NCI-H1694 (cell line): ENCODE measurements at places on chromosomes 3 and 15.

DNA sequence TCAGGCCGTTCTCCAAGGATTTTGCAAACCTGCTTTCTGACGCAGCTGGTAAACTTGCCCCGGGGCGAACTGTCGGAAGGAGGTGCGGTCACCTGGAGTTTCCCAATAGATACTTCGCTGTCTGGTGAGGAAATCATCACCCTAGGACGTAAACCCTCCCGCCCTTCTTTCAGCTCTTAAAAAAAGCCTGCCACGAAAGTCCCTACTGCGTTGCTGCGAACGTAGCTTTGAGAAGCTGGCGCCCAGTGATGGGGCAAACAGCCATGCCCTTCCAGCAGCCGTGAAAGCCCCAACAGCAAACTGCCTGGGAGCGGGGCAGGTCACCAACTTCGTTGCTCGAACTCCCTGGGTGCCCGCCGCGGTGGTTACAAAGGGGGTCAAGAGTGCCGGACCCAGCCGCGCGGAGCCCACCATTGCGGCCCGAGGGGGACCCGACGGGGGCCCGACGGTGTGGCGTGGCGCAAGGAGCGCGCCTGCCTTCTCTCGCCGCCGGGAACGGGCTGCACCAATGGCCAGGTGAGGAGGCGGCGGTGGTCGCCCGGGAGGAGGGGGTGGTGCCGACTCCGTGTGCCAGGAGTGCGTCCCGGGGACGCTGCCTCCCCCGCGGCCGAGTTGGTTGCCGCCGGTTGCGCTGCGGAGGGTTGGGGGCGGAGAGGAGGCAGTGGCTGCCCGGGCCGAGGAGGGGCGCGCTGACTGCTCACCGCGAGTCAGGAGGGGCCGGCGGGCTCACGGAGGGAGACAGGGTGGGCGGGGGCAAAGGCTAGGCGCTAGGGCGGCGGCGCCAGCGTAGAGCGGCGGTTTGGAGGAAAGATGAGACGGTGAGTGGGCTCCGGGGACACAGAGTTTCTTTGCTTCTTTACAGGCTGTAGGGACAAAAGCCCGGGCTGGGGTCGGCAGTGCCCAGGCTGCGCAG is at the start of gene PHLDB2:
Gene PHLDB2, plus strand, starts transcription at position 205 of the 913 bp plus-strand sequence. CDS start 24,813 bp downstream, outside the sequence.
- peak; percentile 66 for DNase-seq

GRCh38 chr3:77150028-77150427 is 110.1 kb downstream of the ROBO2 start:
- no peak for DNase-seq

GRCh38 chr3:25420147-25420546 is 7.9 kb upstream of the RARB start:
- no peak for DNase-seq

- DNase-seq, result no peak
Observed at GRCh38 chr3:33317963-33318709, 40.9 kb downstream of the FBXL2 start.

DNA sequence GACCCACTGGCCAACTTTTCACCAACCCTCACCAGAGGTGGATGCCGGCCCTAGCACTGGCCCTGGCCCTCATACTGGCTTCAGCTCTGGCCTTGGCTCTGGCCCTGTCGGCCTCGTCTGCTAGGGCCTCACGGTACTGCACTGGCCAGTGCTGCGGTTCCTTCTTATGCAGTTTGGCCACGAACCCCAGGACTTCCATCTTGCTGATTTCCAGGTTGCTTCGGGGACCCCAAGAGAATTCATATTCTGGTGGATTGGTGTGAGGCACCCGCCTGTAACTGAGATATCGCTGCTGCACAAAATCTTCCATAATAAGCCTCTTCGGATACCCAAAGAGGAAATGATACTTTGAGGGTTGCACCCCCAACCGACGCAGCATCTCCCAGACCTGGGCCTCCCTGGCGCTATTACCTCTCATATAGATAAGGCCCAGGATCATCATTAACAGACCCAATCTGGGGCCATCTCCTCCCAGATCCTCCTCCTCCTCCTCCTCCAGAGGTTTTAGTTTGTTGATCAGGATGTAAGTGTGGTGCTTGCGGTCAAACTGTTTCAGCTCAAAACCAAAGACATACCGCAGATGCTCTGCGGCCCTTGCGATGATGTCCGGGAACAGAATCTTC is 883 bp downstream of the MAGEF1 start:
- no peak for DNase-seq

GRCh38 chr3:24390169-24391130 is 104.2 kb downstream of the THRB start:
- no peak for DNase-seq

DNA sequence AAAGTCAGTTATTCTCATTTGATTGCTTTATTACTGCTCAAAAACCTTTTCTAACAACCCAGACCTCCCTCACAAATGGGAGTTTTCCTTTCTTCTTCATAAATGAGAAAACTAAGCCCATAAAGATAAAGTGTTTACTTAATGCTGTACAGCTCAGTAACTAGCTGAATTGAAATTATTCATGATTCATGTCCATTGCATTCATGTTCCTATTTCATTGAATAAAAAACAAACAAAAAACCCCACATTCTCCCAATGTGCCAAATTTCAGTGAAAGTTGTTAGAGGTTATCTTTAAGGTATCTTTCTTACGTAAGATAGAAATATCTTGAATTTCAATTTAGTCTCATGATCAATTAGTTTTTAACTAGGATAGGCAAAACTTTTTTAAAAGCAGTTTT is 2.8 kb downstream of the PLSCR2 start:
- DNase-seq, result no peak

DNA sequence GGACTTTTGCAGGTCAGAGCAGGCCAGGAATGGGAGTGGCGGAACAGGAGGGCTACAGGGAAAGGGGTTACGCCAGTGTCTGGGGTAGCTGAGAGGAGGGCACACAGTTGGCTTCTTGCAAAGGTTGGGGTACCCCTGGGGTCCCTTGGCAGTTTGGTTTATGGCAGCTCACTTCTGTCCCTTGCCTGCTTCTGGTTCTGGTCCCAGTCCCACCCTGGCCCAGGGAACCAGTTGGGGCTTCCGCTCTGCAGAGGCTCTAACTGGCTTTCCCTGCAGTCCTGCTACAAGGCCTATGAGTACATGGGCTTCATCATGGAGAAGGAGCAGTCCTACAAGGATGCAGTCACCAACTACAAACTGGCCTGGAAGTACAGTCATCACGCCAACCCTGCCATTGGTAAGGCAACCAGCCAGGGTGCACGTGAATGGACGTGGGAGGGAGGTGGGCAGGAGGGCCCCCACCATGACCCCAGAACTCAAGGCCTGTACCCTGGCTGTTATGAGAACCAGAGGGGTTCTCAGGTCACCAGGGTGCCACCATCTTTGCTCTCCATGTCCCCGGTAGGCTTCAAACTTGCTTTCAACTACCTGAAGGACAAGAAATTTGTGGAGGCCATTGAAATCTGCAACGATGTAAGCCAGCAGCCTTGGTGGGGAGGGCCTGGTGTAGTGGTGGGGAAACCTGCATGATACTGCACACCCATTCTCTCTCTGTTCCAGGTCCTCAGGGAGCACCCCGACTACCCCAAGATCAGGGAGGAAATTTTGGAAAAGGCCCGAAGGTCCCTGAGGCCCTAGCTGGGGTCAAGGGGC is 15.2 kb downstream of the CSRNP1 start:
- no peak for DNase-seq

- no peak for DNase-seq
Observed at GRCh38 chr3:52681596-52681995, 4.1 kb downstream of the PBRM1 start.

- DNase-seq, result no peak
Observed at GRCh38 chr3:129526121-129526900, 2.1 kb upstream of the RHO start.

DNA sequence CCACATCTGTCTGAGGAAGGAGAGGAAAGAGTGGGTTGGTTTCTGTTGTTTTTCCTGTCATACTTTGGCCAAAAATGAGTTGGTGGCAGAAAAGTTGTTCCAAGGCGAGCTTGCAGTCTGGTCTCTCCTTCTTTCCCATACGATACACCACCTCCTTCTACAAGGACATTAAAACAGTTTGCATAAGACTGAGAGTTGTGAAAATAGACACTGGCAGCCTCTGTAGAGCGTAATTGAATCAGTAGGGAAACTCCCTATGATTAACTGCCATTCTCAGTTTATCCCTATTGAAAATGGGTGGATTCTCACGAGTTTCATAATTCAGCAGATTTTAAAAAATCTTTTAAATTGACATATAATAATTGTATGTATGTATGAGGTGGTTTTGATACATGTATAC is 3.7 kb upstream of the LSG1 start:
- no peak for DNase-seq

DNA sequence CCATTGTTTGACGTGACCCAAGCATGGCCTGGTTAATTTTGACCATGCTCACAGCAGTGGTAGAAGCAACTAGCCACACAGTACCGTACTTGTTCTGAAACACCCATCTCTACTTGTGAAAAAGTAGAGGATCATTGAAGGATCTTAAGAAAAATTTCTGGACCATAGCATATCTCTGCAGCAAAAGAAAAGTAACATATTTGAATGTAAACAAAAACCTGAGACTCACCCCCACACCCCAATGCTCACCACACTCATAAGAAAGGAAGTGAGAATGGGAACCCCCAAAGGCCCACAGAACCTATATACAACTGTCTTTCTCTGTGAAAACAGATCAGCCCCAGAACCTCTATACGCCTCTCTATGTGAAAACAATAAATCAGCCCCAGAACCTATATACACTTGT is 33.8 kb upstream of the TFRC start:
- DNase-seq, result no peak

GRCh38 chr3:184300378-184300720 is 1.3 kb downstream of the PSMD2 start:
- no peak for DNase-seq

- DNase-seq, result no peak
Observed at GRCh38 chr3:140715035-140715434, 37.2 kb downstream of the TRIM42 start.

- DNase-seq, result no peak
Observed at GRCh38 chr15:68166847-68167246, 38.3 kb downstream of the CALML4 start.

GRCh38 chr3:152629363-152630122 is 205.4 kb upstream of the P2RY1 start:
- DNase-seq, result no peak

DNA sequence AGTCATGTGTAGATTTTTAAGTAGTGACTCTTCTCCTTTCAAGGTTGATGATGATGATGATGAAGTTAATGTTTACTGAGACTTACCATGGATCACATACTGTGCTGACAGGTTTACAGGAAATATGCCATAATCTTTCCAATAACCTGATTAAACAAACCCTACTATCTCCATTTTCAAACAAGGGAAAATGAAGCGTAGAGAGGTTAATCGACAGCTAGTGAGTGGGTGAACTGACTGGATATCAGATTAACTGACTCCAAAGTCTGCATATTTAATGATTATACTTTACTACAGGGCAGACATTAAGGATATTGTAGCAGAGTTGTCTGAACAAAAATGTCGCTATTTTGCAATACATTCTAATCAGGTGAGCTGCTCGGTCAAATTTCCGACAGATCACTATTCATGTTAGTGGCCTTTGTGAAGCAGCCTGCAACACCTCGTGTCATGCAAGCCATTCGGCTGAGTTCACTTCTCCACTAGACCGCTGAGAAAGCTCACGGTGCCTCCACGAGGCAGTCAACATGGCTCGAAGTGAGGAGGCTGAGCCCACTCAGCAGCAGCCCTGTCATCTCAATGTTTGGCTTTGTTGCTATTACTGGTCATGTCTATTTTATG is 264.2 kb downstream of the NFKBIZ start:
- DNase-seq, result no peak

DNA sequence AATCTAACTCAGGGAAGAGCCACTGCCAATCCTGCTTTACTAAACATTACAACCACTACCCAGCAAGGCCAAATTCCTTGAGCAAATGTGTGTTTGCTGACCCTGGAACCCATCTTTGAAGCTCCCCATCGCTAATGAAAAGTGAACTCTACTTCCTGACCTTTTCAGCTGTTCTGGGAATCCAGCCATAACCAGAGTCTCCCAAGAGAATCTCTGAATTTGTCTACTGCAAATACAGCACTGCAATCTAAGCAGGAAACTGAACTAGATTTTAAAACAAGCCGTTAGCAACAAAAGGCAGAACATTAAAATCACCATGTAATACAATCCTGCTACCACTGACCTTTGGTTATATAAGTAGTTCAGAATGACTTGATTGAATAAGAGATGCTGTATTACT is 309.2 kb downstream of the MAGI1 start:
- DNase-seq, result no peak

GRCh38 chr3:72375237-72376076 is 472.8 kb downstream of the SHQ1 start:
- no peak for DNase-seq

- no peak for DNase-seq
Observed at GRCh38 chr3:170471149-170471548, 52.5 kb downstream of the CLDN11 start.

- no peak for DNase-seq
Observed at GRCh38 chr3:100004931-100005330, 109.4 kb downstream of the FILIP1L start.

- DNase-seq, result no peak
Observed at GRCh38 chr3:94524102-94524919, 461.4 kb downstream of the NSUN3 start.

- DNase-seq, result no peak
Observed at GRCh38 chr3:179398574-179399231, 51.2 kb downstream of the MFN1 start.

DNA sequence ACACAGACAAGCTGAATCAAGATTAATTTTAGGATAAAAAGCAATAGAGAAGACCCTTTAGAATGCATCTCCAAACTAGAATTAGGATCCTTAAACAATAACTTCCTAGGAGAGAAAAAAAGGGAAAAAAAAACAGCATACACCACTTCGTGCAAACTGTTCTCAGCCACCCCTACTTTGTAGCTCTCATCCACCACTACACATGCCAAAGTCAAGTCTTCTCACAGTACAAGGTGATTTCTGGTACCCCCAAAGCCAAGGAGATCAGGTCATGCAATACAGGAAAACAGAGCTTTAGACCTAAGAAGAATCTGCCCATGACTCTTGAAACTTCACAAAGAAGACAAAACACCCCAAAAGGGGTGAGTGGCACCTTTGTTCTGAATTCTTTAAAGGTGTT is 166.9 kb downstream of the SUCNR1 start:
- no peak for DNase-seq

DNA sequence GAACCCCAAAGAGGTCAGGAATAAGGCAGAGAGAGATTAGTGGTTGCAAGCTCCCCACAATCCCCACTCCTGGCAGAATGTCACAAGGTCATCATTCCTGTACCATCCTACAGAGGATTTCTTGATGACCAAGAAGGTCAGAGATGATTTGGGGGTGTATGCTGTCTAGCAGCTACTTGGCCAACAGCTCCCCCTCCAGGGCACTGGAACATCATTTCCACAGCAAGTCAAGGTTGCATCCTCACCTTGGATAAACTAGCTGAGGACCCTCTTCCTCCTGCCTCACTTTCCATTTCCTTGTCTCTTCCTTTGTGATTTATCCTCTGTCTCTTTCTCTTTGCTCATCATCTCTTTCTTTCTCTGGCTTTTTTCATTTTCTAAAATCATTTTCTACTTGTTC is 106.3 kb downstream of the PROS1 start:
- DNase-seq, result no peak

DNA sequence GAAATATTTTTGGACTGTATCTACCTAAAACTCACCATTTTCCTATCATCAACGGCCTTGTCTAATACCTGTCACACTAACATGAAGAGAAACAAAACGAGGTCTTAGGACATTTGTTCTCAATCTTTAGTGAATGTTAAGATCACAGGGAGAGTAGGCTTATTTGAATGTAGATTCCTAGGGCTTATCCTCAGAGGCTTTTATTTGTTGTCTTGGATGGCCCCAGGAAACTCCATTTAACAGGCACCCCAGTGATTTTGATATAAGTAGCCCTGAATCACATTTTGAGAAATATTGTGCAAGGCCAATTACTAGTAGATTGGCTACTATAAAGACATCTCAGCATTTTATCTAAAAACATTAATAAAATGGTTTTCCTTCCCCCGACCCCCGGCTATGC is 367.4 kb downstream of the GAP43 start:
- no peak for DNase-seq
